ENCODE measurements at places on chromosomes 7 and 10.

- peak; percentile 44 for ATAC-seq
Observed at GRCh38 chr10:17626656-17627055, 9.5 kb upstream of the HACD1 start.

DNA sequence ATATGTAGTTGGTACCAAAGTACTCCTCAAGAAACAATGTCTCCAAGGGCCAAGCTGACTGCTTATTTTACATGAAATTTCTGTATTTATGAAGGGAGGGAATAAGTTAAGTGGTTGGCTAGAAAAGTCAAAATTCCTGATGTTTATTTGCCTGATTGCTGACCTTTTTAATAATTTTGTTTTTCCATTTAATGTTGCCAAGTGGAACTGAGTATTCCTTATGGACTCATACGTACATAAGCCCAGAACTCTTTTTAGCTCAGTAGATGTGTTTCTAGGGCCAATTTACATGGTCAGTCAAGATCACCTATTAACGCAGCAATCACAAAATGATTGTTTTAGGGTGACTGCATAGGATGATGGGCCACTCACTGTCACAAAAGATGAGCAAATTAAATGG is 78.3 kb upstream of the FZD8 start:
- ATAC-seq, result no peak

- no peak for ATAC-seq
Observed at GRCh38 chr10:63760708-63761047, 239.5 kb downstream of the REEP3 start.

DNA sequence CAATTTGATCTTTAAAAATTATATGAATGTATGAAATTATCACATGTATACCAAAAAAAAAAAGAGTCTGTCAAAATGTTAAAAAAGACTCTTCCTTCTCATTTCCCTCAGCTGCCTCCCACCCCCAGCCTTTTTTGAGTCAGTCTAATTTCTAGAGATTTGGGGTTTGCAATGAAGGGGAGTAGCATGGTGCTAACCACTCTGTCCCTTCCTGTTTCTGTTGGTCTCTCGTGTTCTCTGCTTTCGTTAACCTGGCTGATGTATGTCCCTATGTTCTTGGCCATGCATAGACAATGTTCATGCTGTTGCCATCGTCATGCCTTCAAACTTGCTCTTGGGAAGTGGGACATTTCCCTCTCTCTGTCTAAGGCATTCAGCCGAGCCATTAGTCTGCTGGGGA is 474.1 kb downstream of the LRMDA start:
- ATAC-seq, result no peak

DNA sequence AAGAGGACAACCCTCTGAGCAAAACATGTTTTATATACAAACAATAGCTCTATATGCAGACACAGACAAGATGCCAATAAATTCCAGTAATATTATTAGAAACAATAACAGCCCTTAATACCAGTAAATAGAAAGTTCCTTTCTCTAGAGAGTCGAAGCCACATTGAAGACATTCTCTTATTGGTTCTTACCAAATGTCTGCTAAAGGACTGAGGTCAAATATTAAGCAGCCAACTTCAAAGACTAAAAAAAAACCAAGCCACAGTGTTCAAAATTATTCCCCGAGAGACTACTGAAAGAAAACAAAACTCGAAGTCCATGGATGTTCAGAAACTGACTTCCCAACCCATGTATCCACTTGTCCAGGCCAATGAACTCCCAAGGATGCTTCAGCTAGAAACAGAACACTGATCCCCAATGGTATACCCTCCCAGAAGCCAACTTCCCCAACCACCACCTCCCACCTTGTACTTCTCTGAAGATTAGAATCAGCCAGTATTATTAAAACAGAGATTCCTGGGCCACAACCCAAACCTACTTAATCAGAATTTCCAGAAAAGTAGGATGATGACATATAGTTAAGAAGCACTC is 51.9 kb downstream of the FAM13C start:
- ATAC-seq, result no peak

- ATAC-seq, result no peak
Observed at GRCh38 chr7:80335511-80336231, 176.2 kb downstream of the GNAT3 start.

DNA sequence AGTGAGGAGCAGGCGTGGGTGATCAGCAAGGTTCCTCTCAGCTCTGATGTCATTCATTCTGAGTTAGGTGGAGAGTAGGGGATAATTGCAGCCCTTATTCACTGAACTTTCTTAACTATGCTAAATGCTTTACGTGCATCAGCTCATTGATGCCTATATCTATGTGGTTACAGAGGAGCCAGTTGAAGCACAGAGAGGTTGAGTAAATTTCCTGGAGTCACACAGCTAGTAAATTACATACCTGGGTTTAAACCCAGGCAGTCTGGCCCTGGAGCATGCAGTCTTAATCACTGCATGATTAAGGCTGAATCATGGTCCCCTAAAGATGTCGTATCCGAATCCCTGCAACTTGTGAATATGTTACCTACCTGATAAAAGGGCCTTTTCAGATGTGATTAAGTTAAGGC is 99.6 kb downstream of the GRK5 start:
- ATAC-seq, result peak; percentile 69

- no peak for ATAC-seq
Observed at GRCh38 chr10:67934336-67934735, 49.9 kb downstream of the SIRT1 start.

DNA sequence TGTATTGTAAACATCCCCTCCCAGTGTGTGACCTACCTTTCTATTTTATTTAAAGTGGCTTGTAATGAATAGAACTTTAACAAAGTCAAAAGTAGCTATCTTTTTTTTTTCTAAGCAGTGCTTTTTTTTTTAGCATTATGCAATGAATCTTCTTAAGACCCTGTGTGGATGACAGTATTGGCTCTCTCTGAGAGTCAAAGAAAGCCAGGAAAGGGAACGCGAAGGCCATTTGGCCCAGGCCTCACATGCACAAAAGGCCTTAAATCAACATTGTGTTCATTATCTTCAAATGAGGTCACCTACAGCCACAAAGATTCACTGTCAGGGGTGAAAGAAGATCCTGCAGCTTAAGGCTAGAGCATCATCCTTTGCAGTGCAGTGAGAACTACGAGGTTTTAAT is 721.5 kb downstream of the GRID1 start:
- no peak for ATAC-seq

DNA sequence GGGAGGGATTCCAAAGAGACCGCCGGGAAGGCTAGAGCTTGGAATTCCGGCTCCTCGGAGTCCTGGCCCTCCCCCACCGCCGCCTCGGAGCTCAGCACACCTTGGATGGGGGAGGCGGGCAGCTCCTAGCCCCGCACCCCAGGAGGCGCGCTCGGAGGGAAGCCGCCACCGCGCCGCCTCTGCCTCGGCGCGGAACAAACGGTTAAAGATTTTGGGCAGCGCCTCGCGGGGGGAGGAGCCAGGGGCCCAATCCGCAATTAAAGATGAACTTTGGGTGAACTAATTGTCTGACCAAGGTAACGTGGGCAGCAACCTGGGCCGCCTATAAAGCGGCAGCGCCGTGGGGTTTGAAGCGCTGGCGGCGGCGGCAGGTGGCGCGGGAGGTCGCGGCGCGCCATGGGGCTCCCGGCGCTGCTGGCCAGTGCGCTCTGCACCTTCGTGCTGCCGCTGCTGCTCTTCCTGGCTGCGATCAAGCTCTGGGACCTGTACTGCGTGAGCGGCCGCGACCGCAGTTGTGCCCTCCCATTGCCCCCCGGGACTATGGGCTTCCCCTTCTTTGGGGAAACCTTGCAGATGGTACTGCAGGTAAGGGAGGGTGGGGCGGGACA is at the start of gene CYP26A1:
Gene CYP26A1, plus strand, starts transcription at position 355 of the 608 bp plus-strand sequence. Its CDS starts 42 bp downstream, at position 397.
- ATAC-seq, result no peak

- ATAC-seq, result no peak
Observed at GRCh38 chr7:22083704-22084240, 138.1 kb upstream of the CDCA7L start.

DNA sequence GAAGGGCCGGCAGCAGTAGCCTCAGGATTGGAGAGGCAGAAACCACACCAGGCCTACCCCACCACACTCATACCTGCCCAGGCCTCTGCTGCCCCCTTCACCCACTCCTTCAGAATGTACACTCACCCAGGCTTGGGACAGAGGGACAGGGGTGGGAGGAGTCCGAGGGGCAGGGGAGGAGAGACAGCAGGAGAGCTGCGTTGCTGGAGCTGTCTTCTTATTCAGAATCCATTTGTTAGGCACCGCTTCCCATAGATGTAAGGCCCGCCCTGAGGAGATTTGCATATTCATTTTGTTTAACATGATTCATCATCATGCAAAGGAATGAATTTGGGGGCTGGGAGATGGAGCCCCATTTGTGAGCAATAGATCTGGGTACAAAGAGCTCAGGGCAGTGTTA is 156.7 kb downstream of the CDH23 start:
- ATAC-seq, result no peak

DNA sequence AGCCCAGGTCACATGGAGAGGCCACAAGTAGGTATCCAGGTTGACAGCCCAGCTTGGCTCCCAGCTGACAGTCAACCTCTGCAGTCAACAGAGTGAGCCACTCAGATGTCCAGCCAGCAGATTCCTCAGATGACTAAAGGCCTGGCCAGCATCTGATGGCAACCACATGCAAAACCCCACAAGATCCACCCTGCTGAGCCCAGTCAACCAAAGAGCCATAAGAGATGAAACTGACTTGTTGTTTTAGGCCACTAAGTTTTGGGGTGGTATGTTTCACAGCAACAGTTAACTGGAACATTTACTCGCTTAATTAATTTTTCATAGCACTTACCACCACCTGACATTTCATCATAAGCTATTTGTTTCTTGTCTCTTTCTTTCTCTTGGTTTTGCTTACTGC is 107.3 kb upstream of the KDM7A start:
- no peak for ATAC-seq

- no peak for ATAC-seq
Observed at GRCh38 chr10:129853562-129853903, 110.5 kb downstream of the EBF3 start.

DNA sequence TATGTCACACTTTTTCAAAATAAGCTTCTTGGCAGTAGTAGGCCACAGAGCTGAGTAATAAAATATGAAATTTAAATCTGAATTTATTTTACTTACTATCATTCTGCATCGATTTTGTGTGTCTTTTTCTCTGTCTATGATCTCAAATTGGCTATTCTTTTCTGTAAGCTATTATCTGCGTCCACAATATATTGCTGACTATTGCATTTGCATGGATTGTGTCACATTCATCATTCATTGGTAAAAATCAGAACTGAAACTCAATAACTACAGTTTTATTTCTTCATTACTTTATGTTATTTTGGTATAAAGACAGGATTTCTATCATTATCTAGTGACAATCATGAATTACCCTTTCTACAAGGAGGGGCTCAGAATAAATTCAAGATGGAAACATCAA is 154.8 kb upstream of the AGR3 start:
- no peak for ATAC-seq

DNA sequence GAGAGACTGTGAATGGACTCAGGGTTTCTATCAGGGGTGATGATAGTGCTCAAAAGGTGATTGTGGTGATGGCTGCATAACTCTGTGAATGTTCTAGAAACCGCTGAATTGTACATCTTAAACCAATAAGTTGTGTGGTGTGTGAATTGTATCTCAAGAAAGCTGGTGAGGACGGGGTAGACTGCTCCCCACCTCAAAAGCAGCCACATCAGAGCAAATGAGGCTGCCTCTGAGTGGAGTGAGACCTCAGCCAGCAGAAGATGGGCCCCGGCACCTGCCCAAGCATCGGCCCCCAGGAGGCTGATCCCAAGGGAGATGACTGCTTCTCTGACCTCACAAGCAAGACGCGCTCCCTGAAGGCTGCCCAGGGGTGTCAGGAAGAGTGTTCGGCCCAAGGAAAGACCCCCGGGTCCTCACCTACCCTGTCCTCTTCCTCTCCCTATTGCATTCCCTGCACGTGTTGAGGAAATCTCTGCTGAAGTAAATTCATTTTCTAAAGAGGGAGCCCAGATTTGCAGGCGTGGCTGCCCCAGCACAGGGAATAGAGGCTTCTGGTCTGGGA is 279.3 kb upstream of the SHH start:
- no peak for ATAC-seq

DNA sequence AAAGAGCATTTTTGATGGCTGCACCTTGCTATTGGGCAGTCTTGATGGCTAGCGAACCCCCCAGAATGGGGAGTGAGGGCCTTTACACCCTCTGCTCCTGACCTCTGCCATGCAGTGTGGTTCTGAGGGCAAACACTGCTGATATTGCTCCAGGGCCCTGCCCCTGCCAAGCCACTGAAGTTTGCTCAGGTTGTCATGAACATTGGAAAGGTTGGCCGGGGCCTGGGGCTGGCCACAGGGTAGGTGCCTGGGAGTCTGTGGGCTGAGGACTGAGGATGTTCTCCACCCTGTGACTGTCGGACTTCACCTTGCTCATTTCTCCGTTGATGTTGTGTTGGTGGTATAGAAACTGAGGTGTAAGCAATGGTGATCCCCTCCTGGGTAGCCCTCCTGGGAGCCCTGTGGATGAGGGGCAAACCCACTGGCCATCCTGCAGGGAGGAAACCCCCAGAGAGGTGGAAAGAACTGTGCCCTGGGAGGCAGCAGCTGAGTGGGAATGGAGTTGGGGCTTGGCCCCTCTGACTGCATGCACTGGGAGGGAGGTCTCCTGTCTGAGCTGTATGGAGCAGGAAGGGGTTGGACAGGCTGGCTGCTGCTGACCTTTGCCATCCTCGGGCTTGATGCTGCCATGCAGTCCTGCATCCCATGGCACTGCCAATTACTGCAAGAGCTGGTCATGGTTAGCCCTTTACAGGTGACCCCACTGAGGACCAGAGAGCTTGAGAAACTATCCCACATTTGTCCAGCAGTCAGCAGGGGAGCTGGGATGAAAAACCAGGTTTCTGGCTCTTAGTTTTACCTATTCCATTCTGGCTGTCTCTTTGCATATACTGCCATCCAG is 77.1 kb downstream of the SH2D4B start:
- no peak for ATAC-seq

GRCh38 chr7:3215624-3216585 is 85.1 kb upstream of the SDK1 start:
- ATAC-seq, result no peak

- no peak for ATAC-seq
Observed at GRCh38 chr7:81155654-81156373, 237.0 kb upstream of the SEMA3C start.

DNA sequence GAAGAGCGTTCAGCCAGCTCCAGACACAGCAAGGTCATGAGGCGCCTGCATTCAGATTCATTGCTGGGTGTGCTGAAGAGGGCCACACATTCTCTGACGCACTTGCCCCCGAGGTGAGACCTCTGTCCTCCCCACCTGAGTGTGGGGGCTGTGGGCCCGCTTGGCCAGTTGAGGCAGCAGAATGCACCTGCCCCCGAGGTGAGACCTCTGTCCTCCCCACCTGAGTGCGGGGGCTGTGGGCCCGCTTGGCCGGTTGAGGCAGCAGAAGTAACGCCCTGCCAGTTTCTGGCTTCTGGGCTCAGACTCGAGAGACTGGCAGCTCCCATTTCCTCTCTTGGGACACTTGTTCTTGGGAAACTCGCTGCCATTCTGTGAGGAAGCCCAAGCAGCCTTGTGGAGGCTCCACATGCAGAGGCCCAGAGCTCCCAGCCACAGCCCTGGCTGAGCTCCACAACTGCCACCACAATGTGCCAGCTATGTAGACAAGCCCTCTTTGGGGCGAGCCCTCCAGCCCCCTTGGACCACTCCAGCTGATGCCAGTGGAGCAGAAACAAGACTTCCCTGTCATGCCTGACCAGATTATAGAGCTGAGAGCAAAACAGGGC is 434.0 kb downstream of the DNAJB6 start:
- ATAC-seq, result no peak

GRCh38 chr7:50147951-50148808 is 55.1 kb upstream of the ZPBP start:
- ATAC-seq, result peak; percentile 87

- ATAC-seq, result no peak
Observed at GRCh38 chr7:29329686-29330085, 135.1 kb downstream of the CHN2 start.
